ENCODE measurements at places on chromosomes 6 and 20.

DNA sequence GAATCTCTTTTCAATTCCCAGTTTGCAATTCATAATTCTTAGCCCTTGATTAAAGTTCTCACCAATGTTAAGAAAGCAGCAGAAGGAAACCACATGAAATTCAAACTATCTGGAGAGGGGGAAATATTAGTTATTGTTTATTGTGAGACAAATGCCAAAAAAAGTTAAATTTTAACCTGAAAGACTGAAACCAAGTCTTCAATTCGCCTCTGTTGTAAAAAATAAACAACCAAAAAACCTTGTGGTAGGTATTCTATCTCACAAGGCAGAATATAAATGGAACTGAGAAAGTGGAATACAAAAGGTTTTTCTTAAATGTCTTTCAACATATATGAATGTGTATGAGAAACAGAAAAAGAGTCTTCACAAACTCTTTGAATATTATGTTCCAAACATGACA, 24.8 kb downstream of the TMX4 start:
- no peak for DNase-seq

DNA sequence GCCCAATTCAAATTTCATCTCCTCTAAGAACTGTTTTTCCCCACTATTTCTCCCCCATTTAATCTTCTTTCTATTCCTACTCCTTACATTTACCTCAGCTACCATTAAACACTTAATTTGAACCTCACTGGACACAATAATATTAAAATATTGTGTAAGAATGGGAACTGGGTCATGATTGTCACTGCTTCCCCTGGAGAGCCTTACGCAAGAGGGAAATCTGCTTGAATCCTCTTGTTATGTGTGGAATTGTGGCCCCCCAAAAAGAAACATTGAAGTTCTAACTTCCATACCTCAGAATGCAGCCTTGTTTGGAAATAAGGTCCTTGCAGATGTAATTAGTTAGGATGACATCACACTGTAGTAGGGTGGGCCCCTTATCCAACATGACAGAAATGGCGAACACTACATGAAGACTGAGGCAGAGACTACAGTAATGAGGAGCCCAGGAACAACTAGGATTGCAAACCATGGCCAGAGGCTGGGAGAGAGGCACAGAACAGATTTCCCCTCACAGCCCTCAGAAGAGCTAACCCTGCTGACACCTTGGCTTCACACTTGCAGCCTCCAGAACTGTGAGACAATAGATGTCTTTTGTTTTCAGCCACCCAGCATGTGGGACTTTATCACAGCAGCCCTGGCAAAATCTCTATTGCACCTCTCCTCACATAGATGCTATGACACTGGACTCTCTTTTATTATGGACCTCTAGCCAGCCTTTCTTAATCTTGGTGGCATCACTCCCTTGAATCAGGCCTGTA, 29.9 kb downstream of the HIVEP2 start:
- DNase-seq = no peak

DNA sequence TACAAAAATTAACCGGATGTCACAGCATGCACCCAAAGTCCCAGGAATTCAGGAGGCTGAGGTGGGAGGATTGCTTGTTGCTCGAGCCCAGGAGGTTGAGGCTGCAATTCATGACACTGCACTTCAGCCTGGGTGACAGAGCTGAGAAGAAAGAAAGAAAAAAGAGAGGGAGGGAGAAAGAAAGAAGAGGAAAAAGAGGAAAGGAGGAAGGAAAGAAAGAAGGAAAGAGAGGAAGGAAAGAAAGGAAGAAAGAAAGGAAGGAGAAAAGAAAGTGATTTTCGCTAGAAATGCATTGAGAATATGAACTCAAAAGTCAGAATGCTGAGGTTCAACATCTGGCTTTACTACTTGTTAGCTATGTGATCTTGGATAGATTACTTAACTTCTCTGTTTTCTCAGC, 6.6 kb downstream of the SENP6 start:
- DNase-seq = no peak

- DNase-seq = no peak
These were observed 153.4 kb downstream of the CDC5L start for GRCh38 chr6:44540881-44541280.

DNA sequence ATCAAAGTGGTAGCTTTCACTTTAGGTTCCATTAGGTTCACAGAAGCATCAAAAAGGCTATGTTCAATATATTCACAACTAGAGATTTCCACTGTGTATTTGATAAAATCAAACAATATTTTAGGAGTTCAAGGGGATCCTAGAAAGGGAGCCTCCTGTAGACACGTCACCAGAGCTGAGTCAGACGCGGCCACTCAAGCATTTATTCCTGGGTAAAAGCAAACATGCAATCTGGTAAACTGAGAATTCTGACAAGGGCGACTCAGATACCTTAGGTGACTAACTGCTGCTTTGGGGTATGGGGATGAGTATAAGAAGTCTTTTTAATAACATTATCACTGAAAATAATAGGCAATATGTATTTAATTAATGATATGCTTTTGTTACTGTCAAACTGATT, 118.7 kb upstream of the HMGN3 start:
- no peak for DNase-seq

DNA sequence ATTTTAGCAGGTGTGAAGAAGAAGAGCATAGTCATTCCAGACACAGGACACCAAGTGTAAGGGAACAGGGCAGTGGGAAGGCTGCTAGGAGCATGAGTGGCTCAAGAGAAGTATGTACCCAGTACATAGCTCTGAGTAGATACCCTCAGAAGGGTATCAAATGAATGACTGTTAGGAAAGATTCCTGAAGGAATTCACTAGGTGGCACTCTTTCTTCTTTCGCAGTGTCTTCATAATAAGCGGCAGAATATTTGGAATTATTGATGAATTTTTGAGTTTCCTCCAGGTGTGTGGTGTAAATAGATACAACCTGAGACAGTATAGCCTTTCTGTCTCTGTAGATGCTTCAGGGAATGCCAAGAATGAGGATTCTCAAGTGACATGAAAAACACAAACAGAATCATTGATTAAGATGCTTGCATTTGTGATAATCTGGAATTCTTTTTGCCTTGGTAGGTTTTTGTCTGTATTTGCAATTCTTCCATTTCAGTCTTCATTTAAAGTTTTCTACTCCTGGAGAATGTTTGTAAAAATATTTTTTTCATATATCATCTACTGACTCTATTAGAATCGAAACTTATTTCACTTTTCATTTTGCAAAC, 264.3 kb upstream of the RIMS1 start:
- no peak for DNase-seq

GRCh38 chr6:31587791-31588777, 2.0 kb downstream of the LST1 start:
- DNase-seq = no peak

- no peak for DNase-seq
These were observed 423.2 kb downstream of the RFPL4B start for GRCh38 chr6:112770308-112770707.

DNA sequence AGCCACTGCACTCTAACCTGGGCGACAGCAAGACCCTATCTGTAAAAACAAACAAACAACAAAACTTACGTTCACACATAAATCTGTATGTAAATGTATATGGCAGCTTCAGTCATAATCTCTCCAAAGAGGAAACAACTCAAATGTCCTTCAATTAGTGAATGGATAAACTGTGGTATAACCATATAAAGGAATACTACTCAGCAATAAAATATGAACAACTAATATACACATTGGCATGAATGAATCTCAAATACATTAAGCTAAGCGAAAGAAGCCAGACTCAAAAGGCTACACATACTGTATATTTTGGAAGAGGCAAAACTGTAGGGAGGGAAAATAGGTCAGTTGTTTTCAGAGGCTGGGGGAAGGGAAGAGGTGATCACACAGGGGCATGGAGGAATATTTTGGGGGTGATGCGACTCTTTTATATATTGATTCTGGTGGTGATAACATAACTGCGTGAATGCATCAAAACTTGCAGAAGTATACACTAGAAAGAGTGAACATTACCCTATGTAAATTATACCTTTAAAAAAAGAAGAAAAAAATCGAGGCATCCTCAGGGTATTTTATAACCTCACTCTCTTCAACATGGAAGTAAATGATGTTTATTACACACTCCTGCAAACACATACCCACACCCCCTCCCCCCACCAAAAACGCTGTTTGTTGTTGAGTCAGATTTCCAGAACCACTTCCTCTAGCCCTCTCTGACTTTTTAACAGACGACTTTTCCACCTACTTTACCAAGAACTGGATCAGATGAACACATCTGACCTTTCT, 115.2 kb upstream of the RNF24 start:
- no peak for DNase-seq

GRCh38 chr6:107867302-107867615, 43.1 kb upstream of the SCML4 start:
- DNase-seq = no peak

DNA sequence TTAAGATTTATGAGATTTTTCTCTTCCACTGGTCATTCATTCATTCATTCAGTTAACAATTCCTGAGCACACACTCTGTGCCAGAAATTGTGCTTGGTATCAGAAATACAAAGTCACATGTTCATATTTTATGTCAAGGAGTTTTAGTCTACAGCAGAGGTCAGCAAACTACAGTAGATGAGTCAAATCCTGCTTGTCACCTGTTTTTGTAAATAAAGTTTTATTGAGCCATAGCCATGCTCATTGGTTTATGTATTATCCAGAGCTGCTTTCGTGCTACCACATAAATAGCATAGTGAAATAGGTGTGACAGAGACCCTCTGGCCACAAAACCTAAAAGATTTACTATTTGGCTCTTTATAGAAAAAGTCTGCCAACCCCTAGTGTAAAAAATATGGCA, 46.8 kb downstream of the THEMIS start:
- no peak for DNase-seq

DNA sequence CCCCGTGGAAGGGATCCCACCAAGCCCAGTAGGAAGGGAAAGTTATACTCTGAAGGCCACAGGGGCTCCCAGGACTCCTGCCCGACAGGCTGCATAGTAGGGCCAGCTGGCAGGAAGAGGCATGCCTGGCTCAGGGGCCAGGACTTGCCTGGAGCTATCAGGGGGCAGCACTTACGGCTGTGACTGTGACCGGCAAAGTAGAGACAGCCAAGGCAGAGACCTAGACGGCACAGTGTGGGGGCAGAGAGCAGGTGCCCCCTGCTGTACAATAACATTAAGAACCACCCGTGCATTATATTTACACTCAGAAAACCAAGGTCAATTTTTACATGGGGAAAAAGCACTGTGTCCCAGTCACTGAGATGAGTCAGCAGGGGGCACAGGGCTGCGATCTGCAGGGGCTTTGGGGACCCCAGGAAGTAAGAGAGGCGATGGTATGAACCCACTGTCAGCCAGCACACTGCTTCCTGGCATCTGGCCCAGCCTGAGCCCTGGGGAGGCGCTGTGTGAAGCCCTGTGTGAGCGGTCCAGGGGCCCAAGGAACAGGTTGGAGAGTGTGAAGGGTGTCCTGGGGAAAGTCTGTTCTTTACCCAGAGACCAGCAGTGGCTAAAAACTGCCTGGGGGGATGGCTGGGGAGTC, 9.9 kb downstream of the CCDC167 start:
- no peak for DNase-seq

- DNase-seq = no peak
These were observed 24.7 kb downstream of the C20orf203 start for GRCh38 chr20:32648761-32649650.

DNA sequence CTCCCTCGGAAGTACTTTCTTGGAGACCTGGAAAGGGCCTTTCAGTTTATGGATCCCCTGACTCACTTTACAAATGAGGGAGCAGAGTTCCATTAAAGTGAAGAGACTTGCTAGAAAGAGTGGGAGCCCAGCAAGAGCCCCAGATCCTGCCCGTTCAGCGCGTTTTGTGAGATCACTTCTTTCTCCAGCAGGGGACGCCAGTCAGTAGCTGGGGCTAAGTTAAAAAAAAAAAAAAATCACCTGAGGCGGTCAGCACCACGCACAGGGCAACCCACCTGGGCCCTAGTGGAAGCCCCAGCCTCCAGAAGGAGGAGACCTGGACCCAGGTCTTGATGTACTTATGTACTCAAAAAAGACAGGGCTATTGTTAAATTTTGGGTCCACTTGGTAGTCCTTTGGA, 274.5 kb upstream of the RNF24 start:
- DNase-seq = no peak

DNA sequence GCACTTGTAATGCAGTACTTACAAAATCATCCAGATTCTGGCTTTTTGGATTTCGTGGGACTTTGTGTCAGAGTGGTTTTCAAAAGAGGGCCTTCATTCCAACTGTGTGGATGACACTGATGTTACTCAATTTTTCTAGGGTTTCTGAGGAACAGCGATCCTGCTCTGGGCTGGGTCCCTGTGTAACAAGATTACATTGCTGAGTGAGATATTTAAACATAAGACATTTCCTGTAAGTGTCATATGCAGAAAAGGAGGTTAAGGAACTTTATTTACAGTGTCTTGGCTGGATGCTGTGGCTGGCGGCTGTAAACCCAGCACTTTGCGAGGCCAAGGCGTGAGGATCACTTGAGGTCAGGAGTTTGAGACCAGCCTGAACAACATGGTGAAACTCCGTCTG, 6.7 kb downstream of the ZFAND3 start:
- no peak for DNase-seq

- DNase-seq = no peak
These were observed 323.9 kb downstream of the FOXA2 start for GRCh38 chr20:22260506-22260905.

DNA sequence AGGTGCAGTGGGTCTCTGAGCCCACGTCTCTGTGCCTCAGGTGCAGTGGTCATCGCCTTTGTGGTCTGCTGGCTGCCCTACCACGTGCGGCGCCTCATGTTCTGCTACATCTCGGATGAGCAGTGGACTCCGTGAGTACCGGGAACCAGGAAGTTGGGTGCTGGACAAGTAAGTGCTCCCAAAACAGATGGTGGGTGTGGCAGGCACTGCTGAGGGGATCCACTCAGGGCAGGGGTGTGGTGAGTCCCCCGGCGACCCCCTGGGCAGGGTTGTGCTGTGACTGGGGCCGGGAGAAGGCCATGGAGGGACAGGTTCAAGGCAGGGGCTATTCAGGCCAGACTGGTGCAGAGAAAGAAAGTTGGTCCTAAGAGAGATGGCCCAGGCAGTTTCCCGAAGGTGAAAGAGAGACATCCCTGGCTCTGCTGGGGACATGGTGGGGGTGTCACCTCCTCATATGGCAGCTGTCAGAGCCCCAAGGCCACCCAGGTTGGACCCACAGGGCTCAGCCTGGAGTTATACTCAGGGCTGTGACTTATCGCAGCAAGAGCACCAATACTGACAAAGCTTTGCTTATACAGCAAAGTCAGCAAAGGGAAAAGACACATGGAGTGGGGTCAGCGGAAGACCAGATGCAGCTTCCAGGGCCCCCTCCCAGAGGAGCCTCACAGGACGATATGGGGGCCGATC, 37.9 kb upstream of the MRGBP start:
- no peak for DNase-seq

DNA sequence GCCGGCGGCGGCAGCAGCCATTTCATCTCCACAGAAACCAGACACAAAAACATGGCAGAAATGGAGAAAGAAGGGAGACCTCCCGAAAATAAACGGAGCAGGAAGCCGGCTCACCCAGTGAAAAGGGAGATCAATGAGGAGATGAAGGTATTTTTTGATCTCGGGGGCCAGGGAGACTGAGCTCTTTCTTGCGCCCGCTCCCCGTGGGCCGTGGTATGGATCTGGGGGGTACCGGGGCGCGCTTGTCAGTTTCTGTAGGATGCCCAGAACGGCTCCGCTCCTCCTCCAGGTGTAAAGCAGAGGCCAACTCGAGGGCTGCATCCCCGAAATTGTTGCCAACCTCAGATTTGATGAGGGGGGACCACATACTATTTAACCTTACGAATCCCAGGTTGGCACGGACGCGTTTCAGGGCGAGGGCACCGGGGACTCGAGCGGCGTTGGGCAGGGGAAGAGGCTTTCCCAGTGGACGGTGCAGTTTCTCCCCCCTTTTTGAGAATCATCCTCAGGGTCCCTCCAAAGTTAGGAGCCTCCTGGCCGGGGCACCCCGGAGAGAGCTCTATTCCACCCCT, 735 bp downstream of the SOBP start:
- no peak for DNase-seq

- DNase-seq = no peak
These were observed 64.9 kb downstream of the CHD6 start for GRCh38 chr20:41553142-41553879.
